ENCODE measurements at places on chromosomes 3 and 15.

GRCh38 chr15:33788906-33789540, 179.3 kb upstream of the CHRM5 start:
- no peak for DNase-seq

- DNase-seq: no peak
Measured at GRCh38 chr3:50448752-50449539, 54.5 kb downstream of the CACNA2D2 start.

GRCh38 chr3:169658311-169658931, 5.1 kb downstream of the MECOM start:
- peak; percentile 27 for DNase-seq

GRCh38 chr3:102114264-102114979, 265.1 kb downstream of the NFKBIZ start:
- DNase-seq: no peak

- no peak for DNase-seq
Measured at GRCh38 chr3:75295013-75295412, 369.1 kb upstream of the FRG2C start.

GRCh38 chr15:63967616-63968015, 78.7 kb downstream of the DAPK2 start:
- DNase-seq: no peak

Data from thoracic aorta (tissue), 2 donors.